Right atrium auricular region (tissue), 2 donors: ENCODE measurements at places on chromosomes 1 and 21. TPM values are rescaled to one million over a fixed set of nuclear protein-coding genes. Genes with fewer than 3 reads are reported as not detected.

ZFP69 gene
- total RNA-seq, result 2.0 TPM

OR2T29 gene
- total RNA-seq, result not detected

WNT2B gene
- total RNA-seq, result 18.6 TPM

NTMT2 gene
- total RNA-seq, result 1.9 TPM
